ENCODE measurements at places on chromosomes 6 and 20.

DNA sequence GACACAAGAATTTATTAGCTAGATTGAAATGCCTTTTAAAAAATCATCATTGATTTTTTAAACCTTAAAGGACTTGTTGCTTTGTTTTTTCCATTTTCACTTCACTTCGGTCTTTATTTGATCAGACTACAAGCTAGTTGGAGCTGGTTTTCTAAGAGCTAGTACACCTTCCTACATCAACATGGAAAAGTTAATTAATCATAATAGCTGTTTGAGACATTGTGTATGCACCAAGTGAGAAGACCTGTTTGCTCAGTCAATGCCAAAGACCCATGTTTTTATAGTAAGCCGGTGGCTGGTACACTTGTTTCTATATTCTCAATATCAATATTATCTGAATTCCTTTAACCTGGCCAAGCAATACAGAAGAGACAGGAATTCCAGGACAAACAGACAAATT lies 310.2 kb upstream of the SGK1 start:
- no peak for DNase-seq

DNA sequence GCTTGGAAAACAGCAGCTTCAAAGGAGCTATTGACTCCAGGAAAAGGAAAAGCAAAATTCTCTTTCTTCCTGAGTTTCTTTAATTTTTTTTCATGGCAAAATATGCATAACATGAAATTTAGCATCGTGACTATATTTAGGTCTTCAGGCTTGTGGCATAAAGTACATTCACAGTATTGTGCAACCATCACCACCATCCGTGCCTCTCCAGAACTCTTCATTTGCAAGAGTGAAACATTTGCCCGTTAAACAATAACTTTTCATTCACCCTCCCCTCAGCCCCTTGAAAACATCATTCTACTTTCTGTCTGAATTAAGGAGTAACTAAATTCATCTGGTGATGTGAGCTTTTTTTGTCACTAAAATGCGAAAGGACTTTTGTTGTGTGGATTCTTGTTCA lies 251.7 kb downstream of the PHACTR1 start:
- DNase-seq: no peak

GRCh38 chr20:33113387-33113908 lies 34.0 kb downstream of the BPIFB4 start:
- DNase-seq: peak; percentile 45

DNA sequence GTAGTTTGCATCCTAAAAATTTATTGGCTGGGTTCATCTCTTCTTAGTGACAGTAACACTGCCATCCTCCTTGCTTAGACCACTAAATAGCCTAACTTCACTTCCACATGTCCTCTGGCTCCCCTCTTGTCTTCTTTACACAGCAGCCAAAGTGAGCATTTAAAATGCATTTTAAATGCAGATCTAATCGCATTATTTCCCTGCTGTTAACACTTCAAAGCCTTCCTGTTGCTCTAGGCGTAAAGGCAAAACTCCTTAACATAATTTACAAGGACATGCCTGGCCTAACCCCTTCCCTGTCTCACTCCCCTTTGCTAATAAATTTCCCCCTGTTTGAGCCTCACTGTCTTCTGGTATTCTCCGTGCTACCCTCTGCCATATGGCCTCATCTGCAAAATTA lies 26.5 kb downstream of the NKAIN2 start:
- DNase-seq: no peak

DNA sequence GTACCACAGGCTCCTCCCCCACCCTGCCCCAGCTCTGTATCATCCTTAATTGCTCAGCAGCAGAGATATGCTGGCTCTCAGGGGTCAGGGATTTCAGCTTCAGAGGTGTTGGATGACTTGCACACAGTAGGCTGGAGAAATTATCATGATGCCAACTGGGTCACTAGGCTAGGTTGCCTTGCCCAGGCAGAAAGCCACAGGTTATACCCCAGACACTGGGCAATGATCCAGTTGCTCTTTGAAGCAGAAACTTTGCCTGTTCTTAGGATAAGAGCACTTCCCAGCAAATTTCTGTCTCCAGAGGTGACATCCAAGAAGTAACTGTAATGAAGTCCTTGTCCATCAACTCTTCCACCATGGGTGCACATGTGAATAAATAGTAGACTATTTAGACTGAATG lies 38.3 kb upstream of the SCML4 start:
- no peak for DNase-seq

DNA sequence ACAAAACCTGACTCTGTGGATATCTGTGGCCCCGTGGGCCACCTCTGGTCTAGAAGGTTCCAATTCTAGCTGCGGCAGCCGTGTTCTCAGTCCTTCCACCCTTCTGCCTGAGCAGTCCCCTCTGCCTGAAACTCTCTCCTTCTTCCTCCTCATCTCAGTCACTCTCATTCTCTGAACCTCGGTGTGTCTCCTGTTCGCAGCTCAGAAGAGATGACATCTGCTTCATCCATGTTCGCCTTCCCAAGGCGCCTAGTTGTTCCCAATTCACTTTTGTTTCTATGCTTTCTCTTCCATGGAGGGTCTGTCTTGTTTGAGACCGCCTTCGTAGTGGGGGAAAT lies 95.5 kb downstream of the CEBPB start:
- no peak for DNase-seq

DNA sequence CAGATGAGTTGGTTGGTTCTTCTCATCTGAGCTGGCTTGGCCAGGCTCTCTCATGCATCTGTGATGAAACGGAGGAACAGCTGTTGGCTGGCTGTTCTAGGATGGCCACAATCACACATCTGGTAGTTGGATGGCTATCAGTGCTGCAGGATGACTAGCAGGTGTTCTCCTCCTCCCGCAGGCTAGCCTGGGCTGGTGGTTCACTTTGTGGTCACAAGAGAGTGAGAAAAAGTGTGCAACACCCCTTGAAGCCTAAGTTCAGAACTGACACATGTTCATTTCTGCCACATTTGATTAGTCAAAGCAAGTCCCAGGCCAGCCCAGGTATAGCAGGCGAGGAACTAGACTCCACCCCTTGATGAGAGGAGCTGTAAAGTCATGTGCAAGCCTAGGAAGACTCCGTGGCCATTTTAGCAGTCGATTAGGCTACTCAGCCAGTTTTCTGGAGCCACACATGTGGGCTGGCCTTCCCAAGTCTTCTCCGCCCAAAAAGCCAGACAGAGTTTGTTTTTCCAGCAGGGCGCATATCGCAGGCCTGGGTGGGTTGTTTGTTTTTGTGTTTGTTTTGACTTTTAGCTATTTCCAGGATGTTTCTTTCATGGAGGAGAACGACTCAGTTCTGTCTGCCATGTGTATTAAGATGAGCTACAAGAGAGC lies 120.8 kb downstream of the ISM1 start:
- DNase-seq: no peak

DNA sequence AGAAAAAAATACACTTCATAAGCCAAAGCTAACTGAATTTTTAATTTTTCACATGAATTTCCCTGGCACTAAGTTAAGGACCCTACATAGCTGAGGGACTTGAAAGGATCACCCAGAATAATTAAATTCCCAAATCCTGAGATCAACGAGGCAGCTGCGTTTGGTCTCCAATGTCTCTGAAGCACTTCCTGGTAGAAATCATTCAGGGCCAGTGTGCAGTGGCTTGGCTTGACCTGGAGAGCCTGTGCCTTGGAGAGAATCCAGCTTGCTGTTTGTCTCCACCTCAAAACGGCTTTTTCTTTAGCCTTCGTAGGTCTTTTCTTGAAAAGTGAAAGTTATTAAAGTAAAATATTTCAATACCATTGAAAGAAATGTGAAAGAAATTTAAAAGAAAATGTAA lies 92.4 kb downstream of the SMOC2 start:
- no peak for DNase-seq

GRCh38 chr20:20353576-20353975 lies 14.3 kb upstream of the INSM1 start:
- no peak for DNase-seq

DNA sequence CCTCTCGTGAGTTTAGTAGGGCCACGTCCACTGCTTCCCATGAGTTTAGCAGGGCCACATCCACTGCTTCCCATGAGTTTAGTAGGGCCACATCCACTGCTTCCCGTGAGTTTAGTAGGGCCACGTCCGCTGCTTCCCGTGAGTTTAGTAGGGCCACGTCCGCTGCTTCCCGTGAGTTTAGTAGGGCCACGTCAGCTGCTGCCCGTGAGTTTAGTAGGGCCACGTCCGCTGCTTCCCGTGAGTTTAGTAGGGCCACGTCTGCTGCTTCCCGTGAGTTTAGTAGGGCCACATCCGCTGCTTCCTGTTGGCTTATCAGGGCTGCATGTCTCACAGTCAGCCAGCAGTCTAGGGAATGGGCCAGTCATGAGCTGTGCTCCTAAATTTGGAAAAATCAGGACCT lies 113.7 kb upstream of the QKI start:
- no peak for DNase-seq

DNA sequence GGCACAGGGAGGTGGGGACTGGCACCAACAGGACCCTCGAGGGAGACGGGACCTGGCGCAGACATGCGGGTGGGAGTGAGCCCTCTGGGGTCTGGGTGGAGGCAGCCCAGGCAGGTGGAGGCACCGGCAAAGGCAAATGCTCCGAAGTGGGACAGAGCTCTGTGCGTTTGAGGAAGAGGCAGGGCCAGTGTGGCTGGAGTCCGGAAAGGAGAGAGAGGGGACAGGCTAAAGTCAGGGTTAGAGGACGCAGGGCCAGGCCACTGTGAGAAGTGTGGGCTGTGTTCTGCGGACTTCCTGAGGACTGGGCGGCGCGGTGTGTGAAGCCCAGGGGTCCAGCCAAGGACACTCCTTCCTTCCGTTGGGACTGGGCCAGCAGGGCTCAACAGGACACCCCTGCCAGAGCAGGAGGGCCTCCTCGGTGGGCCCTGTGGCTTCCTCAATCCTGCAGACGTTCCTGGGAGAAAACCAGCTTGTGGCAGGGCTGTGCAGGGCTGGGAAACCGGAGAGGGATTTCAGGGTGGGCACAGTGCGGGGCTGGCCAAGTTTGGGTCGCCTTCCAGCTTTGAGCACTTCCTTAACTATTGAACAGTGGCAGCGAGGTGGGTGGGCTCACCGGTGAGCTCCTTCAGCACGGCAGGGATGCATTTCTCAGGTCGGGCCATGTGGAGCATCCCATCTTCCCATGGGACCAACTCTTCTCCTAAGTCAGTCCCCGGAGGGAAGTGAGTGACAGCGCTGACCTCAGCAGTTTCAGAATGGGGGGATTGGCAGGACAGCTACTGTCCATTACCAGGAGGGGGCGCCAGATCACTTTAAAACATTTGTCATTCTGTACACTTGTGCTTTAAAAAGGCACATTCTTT lies 22.5 kb downstream of the MOCS3 start:
- DNase-seq: no peak

GRCh38 chr6:87572021-87572420 lies 17.8 kb downstream of the RARS2 start:
- no peak for DNase-seq

DNA sequence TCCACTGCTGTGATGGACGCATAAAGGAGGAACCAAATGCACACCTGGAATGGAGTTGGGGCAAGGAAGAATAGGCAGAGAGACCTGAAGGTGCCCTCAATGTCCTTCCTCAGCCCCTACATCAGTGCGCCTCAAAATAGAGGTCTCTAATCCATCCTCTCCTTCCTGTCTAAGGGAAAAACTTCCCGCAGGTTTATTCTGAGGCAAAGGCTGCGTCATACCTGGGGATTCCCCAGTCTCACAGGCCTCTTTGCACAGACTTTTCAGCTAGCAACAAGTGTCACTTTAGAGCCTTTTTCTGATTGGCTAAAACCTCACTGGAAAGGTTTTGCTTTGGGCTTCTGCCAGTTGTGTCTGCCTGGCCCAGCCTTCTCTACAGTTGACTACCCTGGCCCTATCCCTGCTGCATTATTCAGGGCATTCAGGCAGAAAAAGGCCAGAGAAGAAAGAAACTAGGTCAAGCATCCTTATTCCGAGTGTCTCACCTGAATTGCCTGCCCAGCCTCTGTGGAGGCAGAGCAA lies 1.8 kb upstream of the HLA-DQB1 start:
- DNase-seq: no peak

- no peak for DNase-seq
Observed at GRCh38 chr6:97102145-97102790, 177.7 kb downstream of the KLHL32 start.

DNA sequence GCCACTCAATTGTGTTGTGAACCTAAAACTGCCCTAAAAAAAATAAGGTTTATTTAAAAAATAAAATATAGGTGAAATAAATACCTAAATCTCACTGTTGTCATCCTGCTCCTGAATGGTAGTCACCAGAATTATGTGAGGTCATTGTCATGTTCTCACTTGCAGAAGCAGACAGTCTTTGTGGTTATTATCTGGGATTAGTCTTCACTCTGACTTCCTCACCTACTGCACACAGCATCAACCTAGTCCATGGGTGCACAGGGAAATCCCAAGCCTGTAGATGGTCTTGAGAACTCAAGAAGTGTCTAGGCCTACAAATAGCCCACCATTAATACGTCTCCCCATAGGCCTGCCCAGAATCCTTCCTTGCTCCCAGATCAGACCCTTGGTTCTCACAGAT lies 97.0 kb downstream of the FOXF2 start:
- no peak for DNase-seq

- no peak for DNase-seq
Observed at GRCh38 chr6:51322505-51322904, 503.8 kb downstream of the TFAP2B start.

GRCh38 chr20:21516861-21517565 lies 3.1 kb upstream of the NKX2-2 start:
- no peak for DNase-seq

DNA sequence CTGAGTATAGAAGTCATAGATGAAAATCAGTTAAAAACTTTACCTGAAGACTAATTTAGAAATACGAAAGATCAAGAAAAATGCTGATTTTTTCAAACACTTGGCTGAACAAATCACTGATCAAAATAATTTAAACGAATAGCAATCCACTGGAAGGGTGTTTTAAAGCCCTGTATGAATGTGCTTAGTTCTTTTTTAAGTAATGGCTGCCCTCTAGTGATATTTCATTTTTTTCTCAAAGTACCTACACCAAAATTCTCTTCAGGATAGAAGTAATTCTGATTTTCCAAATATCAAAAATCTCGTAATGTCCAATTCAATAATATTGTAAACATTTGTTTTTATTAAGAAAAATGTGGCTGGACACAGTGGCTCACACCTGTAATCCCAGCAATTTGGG lies 32.5 kb downstream of the AKAP7 start:
- DNase-seq: no peak

- DNase-seq: peak; percentile 98
Observed at GRCh38 chr20:49915380-49916145, at the start of gene SPATA2. Gene SPATA2, minus strand, starts transcription at chr20:49915529. Its CDS starts 7,039 bp downstream, at chr20:49908490.

- DNase-seq: no peak
Observed at GRCh38 chr6:9361749-9362148, 926.4 kb upstream of the SLC35B3 start.

DNA sequence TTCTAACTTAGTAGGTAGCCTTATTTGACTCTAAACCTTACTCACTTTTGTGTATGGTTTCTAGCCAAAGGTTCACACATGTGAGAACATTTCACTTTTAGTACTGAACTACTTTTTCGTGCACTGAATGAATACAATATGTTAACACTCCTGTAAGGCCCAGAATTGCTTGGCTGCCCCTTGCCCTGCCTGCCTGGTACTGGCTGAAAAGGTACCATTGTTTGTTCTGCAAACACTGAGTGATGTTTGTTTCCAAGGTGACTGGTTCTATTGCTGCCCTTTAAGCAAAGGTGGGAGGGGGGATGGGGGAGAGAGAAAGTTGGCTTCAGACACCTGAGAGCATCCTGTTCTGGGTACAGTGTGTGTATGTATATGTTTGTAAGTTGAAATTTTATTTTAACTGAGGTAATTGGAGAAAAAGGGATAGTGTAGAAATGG lies 31.2 kb downstream of the RREB1 start:
- no peak for DNase-seq

GRCh38 chr6:34338811-34339210 lies 53.7 kb downstream of the NUDT3 start:
- no peak for DNase-seq

Measured in mesenteric fat pad (tissue), 1 donor.